Stimulated activated CD8-positive, alpha-beta memory T cell treated with anti-CD3 and anti-CD28 coated beads, Interleukin-15, amount 100 ng/mL, for 4 hours (primary cell): ENCODE measurements at places on chromosomes 3 and 15.

GRCh38 chr15:62844564-62845240 is 197.8 kb upstream of the TPM1 start:
- no peak for DNase-seq

- no peak for DNase-seq
Measured at GRCh38 chr3:38031022-38031994, 1.9 kb upstream of the PLCD1 start.

DNA sequence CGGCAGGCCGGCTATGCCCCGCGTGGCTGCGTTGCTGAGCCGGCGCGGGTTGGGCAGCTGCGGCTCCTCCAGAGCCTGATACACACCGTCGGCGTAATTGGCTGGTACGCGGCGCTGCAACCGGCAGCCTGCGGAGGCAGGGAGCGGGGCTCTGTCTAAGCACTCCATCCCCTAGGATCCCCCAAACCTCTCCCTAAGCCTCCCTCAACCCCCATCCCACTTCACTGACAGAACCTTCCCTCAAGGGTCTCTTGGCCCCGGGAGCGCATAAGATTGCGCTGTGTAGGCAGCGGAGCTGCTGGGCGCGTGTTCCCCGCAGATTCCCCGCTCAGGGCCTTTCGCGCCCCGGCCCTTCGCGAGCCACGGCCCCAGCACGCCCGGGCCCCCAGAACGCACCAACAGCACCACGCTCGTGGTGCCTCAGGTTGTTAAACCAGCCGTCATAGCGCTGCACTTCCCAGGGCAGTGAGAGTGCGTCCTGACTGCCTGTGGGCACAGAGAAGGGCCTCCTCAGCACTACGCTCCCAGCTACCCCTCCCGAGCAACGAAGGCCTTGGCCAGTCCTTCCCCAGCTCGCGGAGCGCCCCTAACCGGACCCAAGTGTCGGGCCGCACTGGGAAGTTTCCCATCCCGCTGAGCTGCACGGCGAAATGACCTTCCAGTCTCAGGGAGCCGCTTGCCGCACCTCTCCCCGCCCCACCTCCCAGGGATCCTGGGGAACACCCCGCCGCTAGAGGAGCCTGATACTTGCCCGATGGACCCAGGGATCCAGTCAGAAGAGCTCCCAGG is 1.2 kb downstream of the DUOX2 start:
- no peak for DNase-seq

DNA sequence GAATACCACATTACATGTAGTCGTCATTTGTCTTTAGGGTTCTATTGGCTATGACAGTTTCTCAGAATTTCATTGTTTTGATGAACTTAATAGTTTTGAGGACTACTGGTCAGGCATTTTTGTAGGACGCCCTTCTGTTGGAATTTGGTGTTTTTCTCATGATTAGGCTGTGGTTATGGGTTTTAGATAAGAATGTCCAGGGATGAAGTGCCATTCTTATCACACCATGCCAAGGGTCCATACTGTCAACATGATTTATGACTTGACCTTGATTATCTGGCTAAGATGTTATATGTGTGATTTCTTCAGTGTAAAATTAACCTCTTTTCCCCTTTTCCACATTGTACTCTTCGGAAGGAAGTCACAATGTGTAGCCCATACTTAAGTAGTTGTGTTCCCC is 135.3 kb downstream of the DIPK2A start:
- no peak for DNase-seq

GRCh38 chr3:113272385-113272779 is 61.0 kb downstream of the BOC start:
- DNase-seq, result no peak
